ENCODE measurements at places on chromosomes 7 and 10.

DNA sequence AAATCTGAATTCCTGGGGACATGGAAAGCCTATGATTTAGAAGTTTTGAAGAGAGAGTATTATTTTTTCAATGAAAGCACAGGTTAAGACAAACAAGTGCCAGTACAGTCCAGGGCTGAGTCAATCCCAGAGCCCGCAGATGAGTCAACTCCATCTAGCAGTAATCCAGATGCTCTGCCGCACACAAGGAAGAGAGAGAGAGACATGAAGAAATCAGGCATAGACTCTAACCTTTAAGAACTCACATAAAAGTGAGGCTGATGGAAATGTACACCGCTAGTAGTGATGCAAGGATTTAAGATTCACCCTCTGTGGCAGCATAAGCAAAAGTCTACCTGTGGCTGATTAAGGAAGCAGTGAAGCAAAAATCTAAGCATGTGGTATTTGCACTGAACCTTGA is 651.5 kb downstream of the TNS3 start:
- peak; percentile 83 for DNase-seq

- no peak for DNase-seq
Observed at GRCh38 chr10:10612151-10612550, 405.5 kb upstream of the CELF2 start.

- DNase-seq = no peak
Observed at GRCh38 chr10:75861582-75861981, 430.2 kb downstream of the LRMDA start.

GRCh38 chr7:128947854-128948253 is 10.1 kb downstream of the IRF5 start:
- DNase-seq = no peak

DNA sequence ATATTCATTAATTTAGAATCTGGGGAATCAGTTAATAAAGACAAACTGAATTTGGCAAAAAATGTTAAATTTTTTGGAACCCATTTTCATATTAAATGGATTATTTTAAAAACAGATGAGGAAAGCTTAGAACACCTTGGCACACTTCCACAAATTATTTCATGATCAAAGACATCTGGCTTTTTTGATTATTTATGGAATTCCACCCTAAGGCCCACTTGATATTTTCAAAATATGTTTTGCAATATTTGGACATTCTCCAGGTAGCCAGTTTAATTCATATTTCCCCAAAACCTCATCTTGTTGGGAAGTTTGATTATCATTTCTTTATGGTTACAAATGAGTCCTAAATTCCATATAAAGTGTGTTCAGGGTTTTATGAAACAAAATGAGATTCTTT is 129.9 kb downstream of the DOCK4 start:
- no peak for DNase-seq

- no peak for DNase-seq
Observed at GRCh38 chr10:50740293-50740648, 535 bp downstream of the ASAH2B start.

GRCh38 chr7:151226560-151226874 is 488 bp downstream of the ABCF2 start:
- DNase-seq = no peak

- DNase-seq = no peak
Observed at GRCh38 chr10:52740913-52741675, 31.5 kb downstream of the MBL2 start.

DNA sequence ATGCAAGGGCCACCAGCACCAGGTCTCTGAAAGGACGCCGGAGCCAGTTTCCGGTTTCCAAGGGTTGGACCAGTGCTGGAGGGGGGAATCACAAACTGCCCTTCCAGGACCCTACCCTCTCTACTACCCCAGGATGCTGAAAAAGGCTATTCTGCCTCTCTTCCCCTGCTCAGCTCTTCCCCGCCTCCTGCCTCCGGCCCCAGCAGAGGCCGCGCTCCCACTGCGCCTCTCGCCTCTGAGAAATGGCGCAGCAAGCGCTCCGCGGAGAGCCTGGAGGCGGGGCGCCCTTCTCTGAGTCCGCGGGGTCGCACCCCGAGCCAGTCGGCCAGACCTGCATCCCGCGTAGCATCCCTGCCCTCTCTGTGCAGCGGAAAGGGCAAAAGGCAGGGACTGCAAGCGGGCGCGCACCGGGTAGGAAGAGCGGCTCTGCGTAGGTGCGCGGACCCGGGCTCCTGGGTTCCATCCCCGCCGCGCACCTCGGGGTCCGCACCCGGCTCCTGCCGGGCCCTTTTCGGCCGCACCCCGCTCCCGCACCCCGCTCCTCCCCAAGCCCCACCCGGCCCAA is 476 bp upstream of the RET start:
- no peak for DNase-seq

GRCh38 chr10:71695502-71696476 is 23.8 kb downstream of the C10orf105 start:
- DNase-seq = no peak

- no peak for DNase-seq
Observed at GRCh38 chr7:93821463-93821862, 69.1 kb downstream of the TFPI2 start.

- DNase-seq = no peak
Observed at GRCh38 chr10:127576740-127577161, 27.6 kb downstream of the NPS start.

GRCh38 chr10:132774181-132774901 is 11.6 kb downstream of the NKX6-2 start:
- no peak for DNase-seq

- no peak for DNase-seq
Observed at GRCh38 chr10:94097656-94098055, 103.9 kb downstream of the PLCE1 start.
